Regular cardiac myocyte (primary cell): ENCODE measurements at places on chromosomes 11 and 22. TPM values are rescaled to one million over a fixed set of nuclear protein-coding genes. Genes with fewer than 3 reads are reported as not detected.

PKP3 gene
- 2.1 and 2.8 TPM in 2 replicates for total RNA-seq

OR6A2 gene
- total RNA-seq, result 0.19 and 0.28 TPM in 2 replicates

DEPDC7 gene
- total RNA-seq, result 5.1 and 5.8 TPM in 2 replicates

DDI1 gene
- total RNA-seq, result not detected in 2 replicates

KDM4E gene
- not detected in 2 replicates for total RNA-seq

CCDC15 gene
- total RNA-seq, result 0.85 and 3.6 TPM in 2 replicates

PGM2L1 gene
- total RNA-seq, result 5.0 and 9.3 TPM in 2 replicates

KRTAP5-8 gene
- total RNA-seq, result not detected in 2 replicates

CNTF gene
- 1.1 and 1.2 TPM in 2 replicates for total RNA-seq
